ENCODE measurements at places on chromosomes 13 and 19.

DNA sequence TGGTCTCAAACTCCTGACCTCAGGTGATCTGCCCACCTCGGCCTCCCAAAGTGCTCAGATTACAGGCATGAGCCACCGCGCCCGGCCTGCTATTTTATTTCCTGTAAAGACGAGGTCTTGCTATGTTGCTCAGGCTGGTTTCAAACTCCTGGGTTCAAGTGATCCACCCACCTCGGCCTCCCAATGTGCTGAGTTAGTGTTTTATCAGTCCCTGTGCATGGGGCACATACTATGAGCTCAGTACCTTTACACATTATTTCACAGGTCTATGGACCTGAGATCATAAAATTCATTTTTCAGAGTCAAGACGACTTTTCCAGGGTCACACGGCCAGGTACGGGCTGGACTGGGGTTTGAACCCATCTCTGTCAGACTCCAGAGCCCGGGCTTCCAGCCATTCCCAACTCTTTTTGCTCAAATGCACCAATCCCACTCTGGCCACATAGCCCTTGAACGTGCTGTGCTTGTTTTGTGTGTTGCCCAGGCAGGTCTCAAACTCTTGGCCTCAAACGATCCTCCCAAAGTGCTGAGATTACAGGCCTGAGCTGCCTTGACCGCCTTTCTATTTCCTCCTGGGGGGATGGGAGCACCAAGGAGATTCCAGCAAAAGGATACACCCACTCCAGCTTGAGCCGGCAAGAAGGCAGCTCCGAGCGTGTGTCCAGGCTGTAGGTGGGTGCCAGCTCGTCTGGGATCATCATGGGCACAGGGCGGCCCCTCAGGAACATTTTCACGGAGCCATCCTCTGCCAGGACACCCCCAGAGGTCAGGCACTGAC, 1.1 kb downstream of the EML2 start:
- DNase-seq = peak; percentile 61

GRCh38 chr19:46347572-46347883, 641 bp downstream of the PPP5C start:
- no peak for DNase-seq

GRCh38 chr19:8335343-8336071, 7.6 kb downstream of the KANK3 start:
- no peak for DNase-seq

DNA sequence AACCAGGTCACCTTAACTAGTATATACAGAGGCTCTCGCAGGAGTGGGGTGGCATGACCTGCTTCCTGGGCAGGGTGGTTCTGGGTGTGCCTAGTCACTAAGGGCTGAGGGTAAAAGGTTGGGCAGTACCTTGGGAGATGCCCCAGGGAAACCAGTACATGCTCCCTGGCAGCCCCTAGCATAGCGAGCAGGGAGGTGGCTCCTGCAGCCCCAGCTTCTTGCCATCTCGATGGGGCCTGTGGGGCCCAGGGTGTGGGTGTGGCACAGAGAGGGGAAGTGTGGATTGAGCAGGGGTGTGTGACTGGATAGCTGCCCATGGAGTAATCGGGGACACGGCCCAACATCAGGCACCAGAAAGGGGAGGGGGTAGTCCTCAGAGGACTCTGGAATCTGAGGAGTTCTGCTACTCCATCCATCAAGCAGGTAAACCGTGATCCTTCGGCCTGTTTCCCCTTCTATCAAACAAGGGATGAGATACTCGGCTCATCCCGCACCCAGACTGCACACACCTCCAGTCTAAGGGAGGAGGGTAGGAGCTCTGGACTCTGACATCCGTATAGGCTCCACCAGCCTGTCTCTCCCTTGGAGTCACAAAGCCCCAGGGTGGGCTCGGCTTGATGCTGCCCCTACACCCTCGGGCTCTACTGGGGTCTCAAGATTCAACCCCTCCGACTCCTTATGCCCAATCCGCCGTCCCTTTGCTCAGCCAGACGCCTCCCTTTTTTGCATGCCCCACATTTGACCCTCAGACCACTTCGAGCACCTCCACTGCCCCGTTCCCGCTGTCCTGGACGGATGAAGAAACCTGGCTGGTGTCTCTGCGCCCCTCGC, 1.1 kb downstream of the ZBTB45 start:
- DNase-seq = no peak

GRCh38 chr13:50170447-50171037, 155.3 kb downstream of the KCNRG start:
- DNase-seq = no peak

Data from kidney tubule cell (primary cell).